ENCODE measurements at places on chromosomes 4 and X. TPM values are rescaled to one million over a fixed set of nuclear protein-coding genes. Genes with fewer than 3 reads are reported as not detected.

The BCOR gene
- 9.5 TPM for total RNA-seq

The CSAG2 gene
- total RNA-seq = not detected

The FAM9C gene
- total RNA-seq = not detected

The CBR4 gene
- total RNA-seq = 23.0 TPM

The FHIP1A gene
- total RNA-seq = not detected

The AFF2 gene
- total RNA-seq = 7.6 TPM

The VCX3B gene
- not detected for total RNA-seq

The PRRG1 gene
- 16.3 TPM for total RNA-seq

The HERC6 gene
- total RNA-seq = 4.2 TPM

The LEF1 gene
- total RNA-seq = 5.1 TPM

The TMEM271 gene
- total RNA-seq = not detected

The RAB40AL gene
- 2.2 TPM for total RNA-seq

The RAB9A gene
- total RNA-seq = 47.1 TPM

The GABRQ gene
- total RNA-seq = not detected

The MAMLD1 gene
- total RNA-seq = 5.5 TPM
